ENCODE measurements at places on chromosomes 4 and X.
A peak's percentile ranks its signal among the peaks of the same experiment; 100 is the strongest.

GRCh38 chr4:173490256-173490655 lies 39.8 kb downstream of the HAND2 start:
- no peak for DNase-seq

GRCh38 chrX:40145001-40145922 lies 47.5 kb upstream of the BCOR start:
- no peak for DNase-seq

- DNase-seq: peak; percentile 81
Observed at GRCh38 chrX:16436348-16437188, 213.4 kb upstream of the S100G start.

DNA sequence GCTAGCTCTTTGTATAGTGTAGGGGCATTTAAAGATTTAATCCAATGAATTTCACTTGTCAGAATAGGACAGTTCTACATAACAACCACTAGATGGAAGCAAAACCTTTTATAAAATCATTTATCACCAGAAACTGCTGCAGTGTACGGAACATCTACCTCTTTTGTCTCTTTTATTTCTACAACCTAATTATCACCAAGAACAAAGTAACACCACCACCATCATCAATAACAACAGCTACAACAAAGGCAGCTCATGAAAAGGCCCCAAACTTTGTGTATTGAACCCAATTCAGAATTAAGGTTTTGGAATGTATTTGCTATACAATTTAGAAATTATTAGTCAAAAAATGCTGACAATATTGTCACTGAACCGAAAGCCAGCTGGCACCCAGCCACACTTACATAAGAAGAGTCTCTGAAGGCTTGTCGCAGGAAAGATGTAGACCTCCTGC lies 260.9 kb upstream of the RPS6KA3 start:
- DNase-seq: peak; percentile 41

- DNase-seq: no peak
Observed at GRCh38 chr4:146098978-146099377, 76.5 kb upstream of the LSM6 start.

DNA sequence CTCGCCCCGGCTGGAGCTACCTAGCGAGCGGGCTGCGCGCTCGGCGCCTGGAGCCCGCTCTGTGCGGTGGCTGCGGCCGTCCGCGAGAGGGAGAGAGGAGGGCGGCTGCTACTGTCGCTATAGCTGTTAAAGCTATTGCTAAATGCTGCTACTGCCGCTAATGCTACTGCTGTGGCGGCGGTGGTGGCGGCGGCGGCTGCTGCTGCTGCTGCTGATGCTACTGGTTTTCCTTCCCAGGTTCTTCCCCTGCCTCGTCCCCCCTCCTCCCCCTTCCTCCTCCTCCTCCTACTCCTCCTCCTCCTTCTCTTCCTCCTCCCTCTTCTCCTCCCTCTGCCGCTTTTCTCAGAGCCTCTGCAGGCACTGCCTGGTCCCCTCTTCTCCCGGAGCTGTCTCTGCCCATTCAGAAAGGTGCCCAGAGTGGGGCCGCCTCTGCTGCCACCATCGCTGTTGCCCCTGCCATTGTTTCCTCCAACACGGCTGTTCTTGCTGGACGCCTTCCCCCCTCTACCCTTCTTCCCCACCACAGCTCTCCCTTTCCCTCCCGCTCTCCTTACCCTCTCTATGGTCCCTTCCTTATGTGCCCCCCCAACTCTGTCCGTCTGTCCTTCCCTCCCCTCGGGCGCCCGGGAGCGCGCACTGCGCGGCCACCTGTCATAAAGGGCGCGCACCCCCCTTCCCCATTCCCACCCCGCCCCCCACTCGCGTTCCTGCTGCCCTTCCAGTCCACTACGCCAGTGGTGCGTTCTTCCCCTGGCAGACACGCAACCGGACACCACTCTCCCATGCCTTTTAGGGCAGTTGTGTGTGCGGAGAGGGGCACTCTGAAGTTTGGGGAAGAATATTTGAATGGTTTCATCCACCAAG lies at the start of gene NEXMIF:
Gene NEXMIF (minus strand): TSS at position 228 of the 864 bp plus-strand sequence.
- peak; percentile 7 for DNase-seq

- DNase-seq: no peak
Observed at GRCh38 chr4:168511780-168512489, 15.1 kb downstream of the PALLD start.

DNA sequence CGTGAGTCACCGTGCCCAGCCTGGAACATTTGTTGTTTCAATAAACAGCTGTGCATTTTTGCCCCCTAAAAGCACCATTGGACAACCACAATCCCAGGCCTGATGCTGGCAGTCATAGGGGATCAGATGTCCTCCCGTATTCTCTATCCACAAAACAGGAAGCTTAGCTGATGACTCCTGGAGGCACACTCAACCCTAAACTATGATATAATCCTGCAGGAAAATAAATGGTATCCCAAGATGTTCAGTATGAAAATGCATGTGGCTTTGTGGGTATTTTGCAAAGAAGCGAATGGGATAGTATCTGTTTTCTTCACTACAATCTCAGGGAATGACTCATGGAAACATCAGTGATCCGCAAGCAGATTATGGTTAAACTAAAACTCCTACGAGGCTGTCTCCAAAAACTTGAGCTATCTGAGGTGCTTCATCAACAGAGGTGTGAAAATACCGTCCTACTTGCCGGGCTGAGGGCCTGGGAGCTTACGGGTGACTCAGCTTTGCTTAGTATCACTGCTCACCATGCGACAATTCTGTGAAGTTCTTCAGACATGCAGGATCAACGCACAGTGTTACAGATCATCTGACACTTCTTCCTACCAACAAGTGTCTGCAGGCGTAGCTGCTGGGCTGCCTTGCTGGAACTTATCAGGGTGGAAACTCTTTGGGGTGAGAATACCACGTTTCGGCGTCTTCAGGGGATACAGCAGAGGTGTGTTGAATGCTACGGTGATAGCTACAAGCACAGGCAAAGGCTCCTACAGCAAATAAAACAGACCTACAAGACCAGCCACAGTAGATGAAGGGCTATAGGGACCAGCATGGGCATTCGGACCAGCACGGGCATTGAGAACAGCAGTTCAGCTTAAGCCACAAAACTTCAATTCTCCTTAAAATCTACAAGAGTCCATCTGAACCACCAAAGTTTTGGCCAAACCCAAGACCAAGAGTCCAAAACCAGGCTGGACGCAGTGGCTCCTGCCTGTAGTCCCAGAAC lies 148.5 kb downstream of the DHRSX start:
- DNase-seq: peak; percentile 98

GRCh38 chr4:78939667-78940008 lies 400 bp upstream of the PAQR3 start:
- no peak for DNase-seq

DNA sequence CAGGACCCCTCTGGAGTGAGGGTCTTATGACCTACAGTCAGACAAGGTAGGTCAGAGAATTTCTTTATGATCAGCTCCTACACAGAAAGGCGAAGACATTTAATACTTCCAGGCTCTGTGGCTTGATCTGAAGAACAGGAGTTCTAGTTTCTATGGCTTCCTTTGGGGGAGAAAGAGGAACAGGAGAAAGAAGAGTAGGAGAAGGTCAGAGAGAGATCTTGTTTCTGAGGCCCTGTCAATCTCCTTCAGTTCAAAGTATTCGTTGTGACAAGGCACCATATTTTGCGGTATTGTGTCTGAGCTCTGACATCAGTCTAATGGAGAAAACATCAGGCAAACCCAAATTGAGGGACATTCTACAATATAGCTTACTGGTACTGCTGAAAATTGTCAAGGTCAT lies 16.7 kb downstream of the TMSB4X start:
- DNase-seq: no peak

DNA sequence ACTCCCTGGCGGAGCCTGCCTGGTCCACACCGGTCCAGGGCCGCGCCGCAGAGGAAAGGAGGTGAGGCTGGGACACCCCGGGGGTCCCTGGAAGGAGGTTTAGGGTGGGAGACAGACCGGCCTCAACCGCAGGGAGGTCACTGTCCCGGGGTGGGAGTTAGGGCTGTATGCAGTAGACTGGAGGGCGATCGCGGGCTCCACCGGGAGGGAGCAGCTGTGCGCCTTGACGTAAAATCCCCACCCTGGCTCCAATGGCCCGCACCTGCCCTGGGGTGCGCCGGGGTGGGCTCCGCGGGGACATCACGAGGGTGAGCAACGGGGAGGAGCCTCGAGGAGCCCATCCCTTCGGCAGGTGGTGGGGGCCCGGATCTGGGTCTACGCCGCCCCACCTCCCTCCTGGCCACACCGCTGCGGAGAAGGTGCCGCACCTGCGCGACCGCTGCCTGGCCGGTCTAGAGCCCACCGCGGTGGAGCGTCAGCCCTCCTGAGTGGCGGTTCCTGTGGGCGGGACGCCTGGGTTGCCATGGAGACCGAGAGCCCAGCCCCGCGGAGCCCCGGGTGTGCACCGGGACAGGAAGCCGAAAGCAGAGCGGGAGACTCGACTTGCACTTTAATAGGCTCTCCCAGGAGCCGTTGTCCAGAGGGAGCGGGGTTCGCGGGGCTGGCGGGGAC lies 105.1 kb downstream of the ADRA2C start:
- DNase-seq: no peak

- DNase-seq: peak; percentile 1
Observed at GRCh38 chr4:189279188-189279587, 661.5 kb upstream of the FRG1 start.
